Parietal lobe (tissue), 2 donors: ENCODE measurements at places on chromosomes 7 and 10. TPM values are rescaled to one million over a fixed set of nuclear protein-coding genes. Genes with fewer than 3 reads are reported as not detected.

The AKR1E2 gene
- 36.3 TPM for total RNA-seq

The STN1 gene
- 5.0 TPM for total RNA-seq

The SEC31B gene
- 18.2 TPM for total RNA-seq

The ANKRD2 gene
- not detected for total RNA-seq

The NKX2-3 gene
- total RNA-seq, result not detected

The HOXA10 gene
- not detected for total RNA-seq

The WNT8B gene
- 0.31 TPM for total RNA-seq

The IFIT5 gene
- 32.9 TPM for total RNA-seq

The UCMA gene
- not detected for total RNA-seq

The PDGFA gene
- 24.4 TPM for total RNA-seq

The ERVW-1 gene
- total RNA-seq, result not detected

The NPY gene
- total RNA-seq, result 38.5 TPM

The VAX1 gene
- total RNA-seq, result 2.5 TPM
